ENCODE measurements at places on chromosomes 12 and 14.

DNA sequence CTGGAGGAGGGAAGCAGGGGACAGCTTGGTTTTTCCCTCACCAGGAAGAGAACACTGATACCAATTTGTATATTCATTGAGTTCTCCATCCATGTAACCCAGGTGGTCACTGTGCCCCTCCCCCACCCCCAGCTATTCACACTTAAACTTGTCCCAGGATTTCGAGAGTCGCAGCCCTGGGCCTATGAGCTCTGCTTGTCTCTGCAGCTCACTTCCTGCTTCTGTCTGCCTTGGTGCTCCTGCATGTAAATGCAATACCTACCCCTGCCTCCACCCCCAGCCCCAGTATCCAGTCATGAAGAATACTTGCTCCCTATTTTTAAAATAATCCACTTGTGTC is 452.2 kb downstream of the BCL11B start:
- DNase-seq, result no peak

- DNase-seq, result no peak
These were observed 36.9 kb upstream of the CCDC198 start for GRCh38 chr14:57530571-57530970.

DNA sequence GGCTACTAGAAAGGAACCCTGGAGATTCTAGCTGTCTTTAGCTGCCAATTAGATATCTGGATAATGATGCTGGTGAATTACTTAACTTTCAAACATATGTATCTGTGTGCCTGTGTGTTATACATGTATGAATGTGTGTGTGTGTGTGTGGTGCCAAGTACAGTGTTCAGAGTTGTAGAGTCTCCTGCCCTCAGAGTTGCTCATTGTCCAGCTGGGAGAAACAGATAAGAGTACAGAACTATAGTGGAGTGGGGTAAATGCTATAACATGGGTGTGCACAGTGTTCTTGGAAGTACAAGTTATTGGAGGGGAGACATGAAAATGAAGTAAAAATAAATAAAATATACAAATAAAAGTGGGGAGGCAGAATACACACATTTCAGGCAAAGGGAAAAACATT is 23.6 kb upstream of the ADAM20 start:
- no peak for DNase-seq

DNA sequence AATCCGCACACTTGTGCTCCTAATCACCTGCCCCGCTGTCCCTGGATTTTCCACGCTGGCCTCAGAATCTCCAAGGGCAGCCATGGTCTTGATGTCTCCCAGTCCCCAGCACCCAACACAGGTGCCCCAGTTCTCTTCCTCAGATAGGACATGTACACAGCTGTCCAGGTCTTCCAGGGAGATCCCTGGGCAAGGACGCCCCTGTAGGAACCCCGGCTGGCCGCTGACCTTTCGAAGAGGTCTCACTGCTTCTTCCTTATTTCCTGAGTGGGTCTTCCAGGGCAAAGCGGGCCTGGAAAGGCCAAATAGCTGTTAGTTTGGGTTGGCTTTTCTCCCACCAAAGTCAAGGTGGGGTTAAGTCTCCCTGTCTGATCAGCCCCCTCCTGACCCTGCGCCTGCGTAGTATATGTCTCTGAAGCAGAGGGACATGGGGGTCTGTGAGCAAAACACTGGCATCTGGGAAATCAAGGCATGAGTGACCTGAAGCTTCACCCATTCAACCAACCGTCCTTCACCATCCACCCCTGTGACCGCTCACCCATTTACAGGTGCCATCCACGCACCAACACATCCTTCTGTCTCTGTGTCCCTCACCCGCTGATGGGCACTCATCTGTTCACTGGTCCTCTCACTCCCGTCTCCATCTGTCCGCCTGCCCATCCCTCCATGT is 4.6 kb downstream of the BEGAIN start:
- no peak for DNase-seq

DNA sequence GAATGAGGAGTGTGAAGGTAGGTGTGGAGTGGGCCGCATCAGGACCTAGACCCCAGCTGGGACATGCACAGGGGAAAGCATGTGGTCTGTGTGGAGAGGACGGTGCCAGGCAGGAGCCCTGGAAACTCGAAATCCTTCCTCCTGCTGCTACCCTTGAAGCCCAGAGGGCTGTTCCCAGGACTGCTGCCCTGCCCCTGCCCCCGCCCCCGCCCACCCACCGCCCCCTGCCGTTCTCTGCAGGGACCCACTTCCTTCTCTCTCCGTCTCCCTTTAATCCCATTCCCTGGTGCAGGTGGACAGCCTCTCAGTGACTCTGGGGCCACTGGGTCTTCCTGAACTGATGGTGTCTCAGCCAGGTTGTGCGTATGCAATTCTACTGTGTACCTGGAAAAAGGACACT is 8.0 kb downstream of the ITFG2 start:
- no peak for DNase-seq

GRCh38 chr14:55138091-55138490 is 9.0 kb downstream of the LGALS3 start:
- no peak for DNase-seq

DNA sequence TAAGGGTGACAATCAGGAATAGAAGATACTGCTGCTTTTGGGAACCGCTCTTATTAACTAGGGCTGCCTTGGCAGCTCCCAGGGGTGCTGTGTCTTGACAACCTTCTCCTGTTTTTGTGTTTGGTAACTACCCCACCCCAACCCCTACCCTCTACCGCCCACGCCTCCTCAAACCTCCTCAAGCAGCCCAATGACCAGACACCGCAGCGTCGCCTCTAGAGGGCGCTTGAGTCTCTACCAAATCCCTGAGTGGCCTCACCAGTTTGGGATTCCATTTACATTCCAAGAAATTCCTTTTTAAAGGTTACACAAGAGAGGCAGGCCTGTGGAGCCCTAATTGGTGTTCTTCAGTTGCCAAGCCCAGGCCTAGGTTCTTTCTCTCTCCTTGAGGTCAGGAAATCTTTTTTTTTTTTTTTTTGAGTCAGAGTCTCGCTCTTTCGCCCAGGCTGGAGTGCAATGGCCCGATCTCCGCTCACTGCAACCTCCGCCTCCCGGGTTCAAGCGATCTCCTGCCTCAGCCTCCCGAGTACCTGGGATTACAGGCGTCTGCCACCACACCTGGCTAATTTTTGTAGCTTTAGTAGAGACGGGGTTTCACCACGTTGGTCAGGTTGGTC is 72.4 kb upstream of the USP44 start:
- no peak for DNase-seq

DNA sequence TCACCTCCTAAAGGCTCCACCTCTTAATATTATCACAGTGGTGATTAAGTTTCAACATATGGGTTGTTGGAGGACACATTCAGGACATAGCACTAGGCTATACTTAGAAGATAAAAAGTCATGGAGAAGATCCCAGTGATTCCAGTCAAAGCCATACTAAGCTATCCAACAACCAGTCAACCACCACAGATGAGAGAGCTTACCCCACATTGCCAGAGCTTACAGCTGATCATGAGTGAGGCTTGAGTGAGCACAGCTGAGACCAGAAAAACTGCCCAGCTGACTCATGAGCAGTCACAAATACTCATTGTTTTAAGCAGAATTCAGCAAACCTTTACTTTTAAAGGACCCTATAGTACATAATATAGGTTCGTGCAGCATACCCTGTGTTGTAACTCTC is 85.1 kb downstream of the DRAM1 start:
- no peak for DNase-seq

DNA sequence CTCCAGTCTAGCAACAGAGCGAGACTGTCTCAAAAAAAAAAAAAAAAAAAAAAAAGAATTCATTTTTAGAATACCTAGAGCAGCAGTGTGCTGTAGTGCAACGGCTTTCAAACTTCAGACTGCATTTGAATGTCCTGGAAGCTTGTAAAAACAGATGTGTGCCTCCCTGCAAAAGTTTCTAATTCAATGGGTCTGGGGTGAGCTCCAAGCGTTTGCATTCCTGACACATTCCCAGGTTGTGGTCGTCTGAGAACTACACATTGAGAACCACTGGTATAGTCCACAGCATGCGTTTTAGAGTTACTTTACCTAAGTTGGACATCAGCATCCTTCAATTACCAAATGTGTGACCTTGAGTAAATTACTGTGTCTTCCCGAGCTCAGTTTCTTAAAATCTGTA is 816.8 kb downstream of the NRXN3 start:
- DNase-seq, result no peak

DNA sequence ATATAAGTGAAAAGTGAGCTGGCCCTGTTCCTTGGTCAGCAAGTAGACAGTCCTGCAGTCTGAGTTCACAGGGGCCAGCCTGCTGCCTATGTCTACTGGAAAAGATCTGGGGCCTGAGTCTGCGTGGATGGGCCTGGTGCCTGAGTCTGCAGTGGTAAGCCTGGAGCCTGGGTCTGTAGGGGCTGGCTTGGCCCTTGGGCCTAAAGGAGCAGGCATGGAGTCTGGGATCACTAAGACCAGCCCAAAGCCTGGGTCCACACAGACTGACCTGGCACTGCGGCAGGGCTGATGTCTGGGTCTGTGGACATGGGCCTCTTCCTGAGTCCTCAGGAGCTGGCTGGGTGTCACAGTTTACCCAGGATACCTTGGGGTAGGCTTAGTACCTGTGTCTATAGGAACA is 95.4 kb downstream of the KLHL28 start:
- DNase-seq, result no peak

DNA sequence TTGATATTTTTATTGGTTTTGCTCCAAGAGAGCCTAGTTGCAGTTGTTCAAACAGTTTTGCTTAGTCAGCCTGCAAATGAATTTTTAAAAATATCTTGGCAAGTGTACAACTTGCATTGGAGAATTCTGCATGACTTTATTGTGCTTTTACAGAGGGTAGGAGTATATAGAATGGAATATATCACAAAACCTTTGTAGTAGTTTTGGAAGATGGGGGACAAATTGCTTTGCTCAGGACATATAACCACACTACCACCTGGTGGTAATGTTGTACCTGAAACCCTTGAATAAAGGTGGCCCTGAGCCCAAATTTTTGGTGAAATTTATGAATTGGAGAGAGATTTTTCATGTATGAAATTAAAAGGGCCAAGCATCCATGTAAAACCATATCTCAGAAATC is 645.2 kb downstream of the MED13L start:
- DNase-seq, result no peak

- no peak for DNase-seq
These were observed 102.6 kb upstream of the KRR1 start for GRCh38 chr12:75613981-75614380.

DNA sequence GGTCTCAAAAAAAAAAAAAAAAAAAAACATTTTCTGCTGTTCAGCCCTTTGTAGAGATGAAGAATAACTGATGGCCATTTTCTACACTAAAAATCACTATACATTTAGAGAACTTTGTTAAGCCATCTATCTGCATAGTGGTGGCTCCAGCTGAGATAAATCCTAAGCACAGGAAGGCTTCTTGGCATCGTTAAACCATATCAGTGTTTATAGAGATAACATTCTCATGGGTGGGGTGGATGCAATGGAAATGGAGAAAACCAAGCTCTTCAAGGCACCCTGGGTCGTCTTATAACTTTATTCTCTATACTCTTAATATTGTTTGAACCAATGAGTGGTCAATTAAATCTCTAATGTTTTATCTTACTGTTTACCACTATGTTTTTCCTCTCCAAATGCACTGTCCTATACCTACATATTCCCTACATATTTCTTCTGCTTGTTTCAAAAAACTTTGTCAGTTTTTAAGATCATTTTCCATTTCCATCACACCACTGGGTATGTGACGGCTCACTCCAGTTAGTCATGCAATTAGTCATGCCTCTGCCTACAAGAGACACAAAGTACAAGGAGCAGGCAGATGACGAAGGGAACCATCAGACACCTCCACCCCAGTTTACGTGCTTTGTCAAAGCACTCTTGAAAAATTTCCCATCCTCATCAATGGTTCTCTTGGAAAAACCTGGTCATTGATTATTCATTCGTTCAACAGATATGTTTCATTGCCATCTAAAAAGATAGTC is 119.3 kb upstream of the OVCH1 start:
- no peak for DNase-seq

DNA sequence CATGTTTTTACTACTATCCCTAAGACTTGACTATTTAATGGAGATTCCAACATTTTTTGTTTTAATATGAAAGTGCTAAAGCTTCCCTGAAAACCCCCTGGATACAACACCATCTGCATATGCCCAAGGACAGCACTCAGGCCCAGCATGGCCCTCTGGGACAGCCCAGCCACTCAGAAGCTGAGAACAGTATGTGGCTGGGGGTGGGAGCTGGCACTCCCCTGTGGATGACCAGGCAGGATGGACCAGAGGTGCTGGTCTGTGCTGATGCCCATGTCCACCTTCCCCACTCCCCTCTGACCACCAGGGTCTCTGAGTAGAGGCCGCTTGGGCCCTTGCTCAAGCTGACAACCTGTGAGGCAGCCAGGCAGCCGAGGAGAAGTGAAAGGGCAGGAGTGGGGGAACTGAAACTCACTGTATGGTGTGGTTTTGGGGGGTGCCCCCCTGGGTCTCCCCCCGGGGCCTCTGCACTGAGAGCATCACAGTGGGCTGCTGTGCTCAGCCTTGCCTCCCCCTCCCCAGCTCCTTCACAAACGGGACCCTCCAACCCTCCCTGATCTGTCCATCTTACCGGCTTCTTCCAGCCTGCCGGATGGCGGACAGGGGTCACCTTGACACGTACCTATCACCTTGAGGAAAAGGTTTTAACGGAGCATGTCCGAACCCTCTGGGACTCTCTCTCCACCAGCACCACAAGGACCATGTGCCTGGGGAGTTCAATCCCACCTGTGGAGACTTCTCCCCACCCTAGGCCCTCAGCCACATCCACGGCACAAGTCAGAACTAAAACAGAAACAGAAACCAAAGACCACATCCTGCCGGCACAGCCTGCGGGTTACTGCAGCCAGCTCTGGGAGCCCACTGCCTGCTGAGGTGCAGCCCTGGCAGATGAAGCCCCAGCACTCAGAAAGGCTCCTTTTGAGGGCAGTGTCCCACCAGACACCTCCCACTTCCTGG is at the start of gene TMEM229B:
Gene TMEM229B (minus strand): TSS at position 785 of the 957 bp plus-strand sequence. CDS start 14,798 bp downstream, outside the sequence.
- peak; percentile 21 for DNase-seq

DNA sequence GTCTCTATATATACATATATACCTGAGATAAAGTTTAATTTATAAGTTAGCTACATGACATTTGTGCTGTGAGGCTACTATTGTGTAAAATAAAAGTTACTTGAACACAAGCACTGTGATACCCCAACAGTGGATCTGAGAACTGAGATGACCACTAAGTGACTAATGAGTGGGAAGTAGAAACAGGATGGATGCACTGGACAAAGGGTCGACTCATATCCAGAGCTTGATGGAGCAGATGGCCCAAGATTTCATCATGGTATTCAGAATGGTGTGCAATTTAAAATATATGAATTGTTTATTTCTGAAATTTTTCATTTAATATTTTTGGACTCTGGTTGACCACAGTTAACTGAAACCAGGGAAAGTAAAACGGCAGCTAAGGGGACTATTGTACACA is 908.6 kb upstream of the MDGA2 start:
- no peak for DNase-seq

DNA sequence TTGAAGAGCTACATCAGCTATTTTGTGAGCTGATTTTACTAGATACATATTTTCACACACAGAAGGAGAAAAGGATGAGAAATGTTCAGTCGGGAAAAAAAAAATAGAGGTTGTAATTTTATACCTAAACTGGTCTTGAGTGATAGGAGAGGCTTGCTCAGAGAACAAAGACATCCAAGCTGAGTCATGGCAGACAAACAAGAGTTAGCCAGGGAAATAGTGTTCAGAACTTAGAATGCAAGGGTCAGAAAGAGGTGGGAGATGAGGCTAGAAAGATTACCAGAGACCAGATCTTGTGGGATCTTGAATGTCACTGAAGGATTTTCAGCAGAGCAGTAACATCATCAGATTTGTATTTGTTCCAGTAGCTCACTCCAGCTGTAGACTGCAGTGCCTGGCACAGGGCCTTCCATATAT is 121.9 kb upstream of the ATF1 start:
- DNase-seq, result no peak

GRCh38 chr12:9741726-9742125 is 8.8 kb upstream of the CLECL1 start:
- DNase-seq, result no peak
